ENCODE measurements at places on chromosomes 13 and 19. TPM values are rescaled to one million over a fixed set of nuclear protein-coding genes. Genes with fewer than 3 reads are reported as not detected.

GRCh38 chr13:58594747-58595600, 963.4 kb downstream of the PCDH17 start:
- no peaks in the 10 kb centered on the region for H3K36me3 ChIP-seq
- H3K27ac ChIP-seq = no peak overlapping the region
- no peaks in the 10 kb centered on the region for H3K4me1 ChIP-seq
- H3K27me3 ChIP-seq = no peaks in the 10 kb centered on the region
- no peak for DNase-seq
- no peak overlapping the region for H3K4me3 ChIP-seq

DNA sequence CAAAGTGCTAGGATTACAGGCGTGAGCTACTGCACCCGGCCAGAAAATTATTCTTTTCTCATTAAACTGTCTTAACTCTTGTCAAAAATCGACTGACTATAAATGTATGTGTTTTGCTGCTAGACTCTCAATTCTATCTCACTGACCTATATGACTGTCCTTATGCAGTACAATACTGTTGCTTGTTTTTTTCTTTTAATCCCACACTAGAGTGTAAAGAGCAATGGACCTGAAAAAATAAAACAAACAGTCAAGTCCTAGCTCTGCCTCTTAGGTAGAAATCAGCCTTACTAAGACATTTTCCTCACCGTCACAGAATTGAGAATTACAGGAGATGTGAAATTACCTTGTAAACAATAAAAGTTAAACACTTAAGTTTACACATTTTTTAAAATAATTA, 35.1 kb downstream of the INTS6 start:
- no peak overlapping the region for H3K4me3 ChIP-seq
- no peak overlapping the region for H3K27ac ChIP-seq
- H3K4me1 ChIP-seq = peaks cover under 1% of the 10 kb centered on the region
- H3K36me3 ChIP-seq = peaks cover 35% of the 10 kb centered on the region

DNA sequence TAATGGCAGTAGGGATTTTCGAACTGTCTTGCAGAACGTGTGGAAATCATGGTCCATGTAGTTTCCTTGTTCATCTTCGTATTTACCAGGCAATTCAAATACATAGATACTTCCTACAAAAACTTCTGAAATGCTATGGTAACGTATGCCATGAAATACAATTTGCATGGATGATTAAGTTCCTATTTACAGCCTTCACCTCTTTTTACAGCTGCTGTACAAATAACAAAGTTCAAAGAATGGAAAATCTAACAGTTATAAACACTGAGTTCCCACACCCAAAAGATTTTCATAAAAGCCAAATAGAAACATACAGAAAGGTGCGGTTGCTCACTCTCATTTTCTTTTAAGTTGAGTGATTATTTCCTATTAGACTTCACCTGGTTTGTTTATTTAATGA, 115.8 kb upstream of the TNFSF11 start:
- H3K27me3 ChIP-seq = no peaks in the 10 kb centered on the region
- no peak for DNase-seq
- no peak overlapping the region for H3K27ac ChIP-seq
- no peak overlapping the region for H3K4me3 ChIP-seq
- H3K36me3 ChIP-seq = no peaks in the 10 kb centered on the region

DNA sequence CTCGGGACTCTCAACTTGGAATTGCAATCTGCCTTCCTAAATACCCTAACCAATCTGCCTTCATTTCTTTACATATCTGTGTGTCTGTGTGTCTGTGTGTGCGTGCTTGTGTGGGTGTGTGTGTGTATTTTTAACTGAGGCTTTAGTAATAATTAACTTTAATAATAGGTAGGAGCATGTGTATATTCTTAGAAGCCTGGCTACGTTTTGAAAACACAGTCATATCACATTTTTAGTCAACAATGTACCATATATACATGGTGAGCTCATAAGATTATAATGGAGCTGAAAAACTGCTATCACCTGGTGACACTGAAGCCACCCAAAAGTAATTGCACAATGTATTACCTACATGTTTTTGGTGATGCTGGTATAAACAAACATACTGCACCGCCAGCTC, 65.4 kb upstream of the ATXN8OS start:
- H3K36me3 ChIP-seq = no peaks in the 10 kb centered on the region
- no peak overlapping the region for H3K27ac ChIP-seq
- DNase-seq = no peak
- H3K27me3 ChIP-seq = no peaks in the 10 kb centered on the region
- no peak overlapping the region for H3K4me3 ChIP-seq

The SLC17A7 gene
- 0.68 TPM for total RNA-seq

The HMG20B gene
- 115 TPM for total RNA-seq
